Islet precursor cell (in vitro differentiated cells): ENCODE measurements at places on chromosomes 1 and 21.
A peak's percentile ranks its signal among the peaks of the same experiment; 100 is the strongest.

DNA sequence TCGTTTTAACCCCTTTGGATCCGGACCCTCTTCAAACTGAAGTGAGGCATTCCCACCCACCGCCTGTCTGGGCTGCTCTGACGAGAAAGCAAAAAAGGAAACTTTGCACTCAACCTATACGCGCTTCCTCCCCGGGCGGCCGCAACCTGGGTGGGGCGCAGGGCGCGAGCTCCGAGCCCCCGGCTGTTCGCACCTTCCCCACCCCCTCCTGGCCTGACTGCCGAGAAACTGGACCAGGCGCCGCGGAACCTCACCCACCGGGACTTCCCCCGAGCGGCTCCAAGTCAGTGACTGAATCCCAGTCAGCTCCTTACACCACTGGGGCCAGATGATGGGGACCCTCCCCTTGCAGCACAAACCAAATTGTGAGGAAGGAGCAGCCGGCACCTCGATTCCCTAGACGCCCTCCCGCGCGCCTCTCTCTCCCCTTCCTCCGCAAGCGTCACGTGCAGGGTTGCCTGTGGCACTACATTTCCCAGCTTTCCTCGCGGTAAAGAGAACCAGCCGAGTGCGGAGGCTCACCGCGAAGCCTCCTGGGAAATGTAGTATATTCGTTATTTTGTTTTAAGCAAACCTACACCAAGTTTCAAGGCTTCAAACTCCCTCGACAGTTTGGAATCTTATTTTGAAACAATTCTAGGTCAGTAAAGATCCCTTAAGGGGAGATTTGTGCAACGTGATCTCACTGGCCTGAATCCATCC, at the start of gene RAB29:
Gene RAB29 (minus strand): TSS at position 468 of the 702 bp plus-strand sequence. CDS start 526 bp downstream, outside the sequence.
- DNase-seq: peak; percentile 81

DNA sequence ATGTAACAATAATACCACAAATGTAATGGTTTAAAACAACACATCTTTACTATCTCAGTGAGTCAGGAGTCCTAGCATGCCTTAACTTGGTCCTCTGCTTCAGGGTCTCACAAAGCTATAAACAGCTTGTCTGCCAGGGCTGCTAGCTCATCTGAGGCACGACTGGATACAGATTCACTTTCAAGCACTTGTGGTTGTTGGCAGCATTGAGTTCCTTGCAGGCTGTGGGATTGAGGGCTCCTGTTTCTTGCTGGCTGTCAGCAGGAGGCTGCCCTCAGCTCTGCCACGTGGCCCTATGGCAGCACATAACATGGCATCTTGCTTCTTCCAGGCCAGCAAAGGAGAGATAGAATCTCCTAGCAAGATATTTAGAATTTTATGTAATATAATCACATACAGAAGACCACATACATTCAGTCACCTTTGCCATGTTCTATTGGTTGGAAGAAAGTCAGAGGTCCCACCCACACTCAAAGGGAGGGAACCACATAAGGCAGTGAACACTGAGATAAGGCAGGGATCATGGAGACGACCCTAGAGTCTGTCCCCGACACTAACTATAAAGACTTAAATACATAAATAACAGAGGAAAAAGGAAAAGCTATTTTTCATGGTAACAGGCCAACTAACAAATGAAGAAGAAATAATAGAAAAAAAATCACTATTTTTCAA, 18.9 kb upstream of the IPP start:
- DNase-seq: peak; percentile 37

DNA sequence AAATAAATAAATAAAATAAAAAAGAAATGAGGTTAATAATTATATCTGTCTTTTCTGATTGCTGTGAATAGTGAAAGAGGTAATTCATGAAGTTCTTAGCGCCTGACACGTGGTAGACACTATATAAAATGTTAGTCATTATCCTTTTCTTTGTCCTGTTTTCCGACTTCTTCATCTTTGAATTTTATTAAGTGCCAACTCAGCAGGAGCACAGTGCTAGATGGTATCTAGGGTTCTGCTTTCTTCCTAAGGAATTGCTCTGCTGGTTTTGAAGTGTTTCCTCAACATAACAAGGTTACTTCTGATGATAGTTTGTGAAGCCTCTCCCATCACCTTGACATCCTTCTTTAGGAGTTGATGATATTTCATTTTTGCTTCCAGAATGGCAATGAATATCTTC, 227.0 kb downstream of the DNM3 start:
- DNase-seq: no peak

- DNase-seq: no peak
Observed at GRCh38 chr21:41369920-41370839, 8.4 kb downstream of the MX2 start.

DNA sequence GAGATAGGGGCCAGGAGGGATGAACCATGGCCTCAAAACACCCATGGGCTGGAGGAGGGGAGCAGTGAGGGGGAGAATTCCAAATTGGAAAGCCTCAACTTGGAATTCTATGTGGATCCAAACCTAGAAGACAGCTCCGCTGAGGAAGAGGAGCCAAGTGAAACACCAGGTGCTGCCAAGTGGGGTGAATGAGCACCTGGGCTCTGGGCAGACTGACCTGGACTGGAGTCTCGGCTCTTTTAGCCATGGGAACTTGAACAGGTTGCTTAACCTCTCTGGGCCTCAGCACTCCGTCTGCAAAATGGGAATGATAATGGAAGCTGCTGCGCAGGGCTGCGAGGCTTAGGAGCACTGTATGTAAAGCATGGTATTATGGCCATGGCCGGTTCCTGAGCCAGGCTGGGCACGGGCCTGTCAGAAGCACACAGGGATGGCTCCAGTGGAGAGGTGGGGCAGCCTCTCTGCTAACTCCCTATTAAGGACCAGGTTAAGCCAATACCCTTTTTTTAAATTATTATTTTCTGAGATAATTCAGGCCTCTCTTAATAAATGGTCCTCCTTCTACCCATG, 81.5 kb downstream of the SYT2 start:
- no peak for DNase-seq

DNA sequence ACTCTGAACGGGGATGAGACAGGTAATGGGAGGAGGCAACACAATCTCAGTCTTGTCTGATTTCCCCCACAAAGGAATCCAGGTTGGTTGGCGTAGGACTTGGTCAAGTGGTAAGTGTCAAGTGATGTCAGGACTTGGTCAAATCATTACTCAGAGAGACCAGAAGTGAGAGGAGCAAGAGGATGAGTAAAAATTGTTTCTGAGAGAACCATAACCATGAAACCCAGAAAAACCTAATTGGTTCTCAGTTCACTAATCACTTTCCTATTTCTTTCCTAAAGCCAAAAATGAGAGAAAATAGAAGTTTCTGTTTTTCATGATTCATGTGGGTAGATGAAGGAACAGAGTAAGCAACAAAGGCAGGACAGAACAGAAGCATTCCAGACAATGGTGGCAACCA, 5.0 kb downstream of the PHC2 start:
- DNase-seq: no peak

DNA sequence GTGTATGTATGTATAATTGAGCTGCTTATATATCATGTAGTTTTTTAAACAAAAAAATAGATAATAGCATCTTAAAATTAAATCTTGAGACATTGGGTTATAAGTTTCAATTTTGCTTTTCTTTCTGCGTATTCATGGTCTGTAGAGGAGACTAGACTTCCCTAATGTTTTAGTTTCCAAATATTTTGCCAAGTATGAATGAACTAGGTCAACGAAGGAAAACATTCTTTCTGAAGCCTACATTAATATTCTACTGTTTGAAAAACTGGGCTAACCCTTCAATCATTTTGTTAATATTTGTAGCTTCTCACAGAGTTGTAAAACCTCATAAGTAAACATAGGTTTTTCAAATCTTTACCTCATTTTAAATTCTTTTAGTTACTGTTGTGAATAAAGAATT, 592.7 kb downstream of the USP25 start:
- DNase-seq: no peak

- DNase-seq: peak; percentile 26
Observed at GRCh38 chr21:45548711-45549491, 6.7 kb upstream of the SLC19A1 start.

DNA sequence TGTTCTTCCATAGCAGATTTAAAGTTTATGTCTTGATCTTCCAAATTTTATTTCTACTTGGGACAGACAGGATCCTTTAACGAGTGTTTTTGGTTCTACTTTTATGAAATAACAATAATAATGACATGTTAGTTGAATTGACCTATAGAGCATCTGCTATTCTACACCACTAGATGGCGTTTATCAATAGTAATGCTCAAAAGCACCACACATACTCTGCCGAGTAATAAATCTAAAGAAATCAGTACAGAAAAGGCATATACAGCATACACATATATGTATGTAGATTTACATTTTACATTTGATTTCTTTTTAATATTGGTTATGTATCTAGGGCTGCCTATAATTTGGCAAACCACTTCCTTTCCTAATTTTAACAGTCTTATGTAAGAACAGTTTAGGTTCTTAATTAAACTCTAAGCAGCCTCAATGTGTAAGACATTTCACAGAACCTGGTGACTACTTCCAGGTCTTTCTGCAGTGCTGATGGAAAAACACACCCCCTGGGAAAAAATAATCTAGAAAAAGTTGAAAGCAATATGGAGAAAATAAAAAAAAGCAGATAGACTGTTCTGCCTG, 5.9 kb upstream of the SIPA1L2 start:
- DNase-seq: no peak

DNA sequence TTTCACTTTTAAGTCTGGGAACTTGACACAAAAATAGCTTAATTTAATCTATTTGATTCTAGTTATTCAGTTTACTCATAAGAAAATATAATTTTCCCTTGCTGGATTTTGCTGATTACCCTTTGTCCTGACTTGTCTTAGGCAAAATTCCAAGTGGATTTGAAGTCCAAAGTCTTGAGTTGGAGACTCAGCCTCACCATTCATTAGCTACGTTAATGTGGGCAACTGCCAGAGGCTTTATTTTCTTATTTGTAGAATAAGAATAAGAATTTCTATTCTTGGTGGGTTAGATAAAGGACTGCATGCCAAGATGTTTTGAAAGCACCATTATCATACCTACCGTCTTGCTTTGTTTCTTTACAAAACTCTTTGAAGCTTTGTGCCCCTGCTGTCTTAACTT, 22.8 kb upstream of the PAPPA2 start:
- no peak for DNase-seq

DNA sequence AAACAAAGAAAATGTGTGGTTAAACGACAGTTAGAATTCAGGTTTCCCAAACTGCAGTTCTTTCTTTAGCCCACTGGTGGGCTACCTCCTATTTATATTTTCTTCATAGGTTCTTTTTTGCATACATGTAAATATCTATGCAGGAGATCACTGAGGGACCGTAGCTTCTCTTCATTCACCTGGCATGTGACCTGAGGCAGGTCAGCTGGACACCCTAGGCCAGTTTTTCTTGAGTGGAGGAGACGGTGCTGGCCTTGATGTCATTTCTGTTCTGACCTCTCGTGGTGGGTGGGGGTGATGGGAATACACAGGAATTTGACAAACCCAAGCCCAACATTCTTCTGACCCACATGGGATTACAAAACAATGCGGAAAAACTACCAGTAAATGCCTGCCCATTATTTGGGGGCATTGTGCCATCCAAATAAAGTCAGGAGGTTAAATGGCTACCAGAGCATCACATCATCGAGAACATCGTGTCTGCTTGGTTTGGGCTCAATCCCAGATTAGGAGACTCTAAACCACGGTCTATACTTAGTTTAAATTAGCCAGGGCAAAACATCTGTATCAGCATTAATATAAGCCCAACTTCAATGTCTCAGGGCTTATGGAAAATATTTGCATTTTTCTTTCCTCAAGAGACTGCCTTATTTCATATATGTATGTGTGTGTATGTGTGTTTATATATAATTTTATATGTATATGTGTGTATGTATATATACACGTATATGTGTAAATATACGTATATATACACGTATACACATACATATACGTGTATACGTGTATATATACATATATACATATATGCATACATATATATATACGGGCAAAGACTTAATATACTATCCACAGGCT, 7.4 kb upstream of the IRF2BP2 start:
- DNase-seq: peak; percentile 77

GRCh38 chr1:107740579-107740978, 224.4 kb downstream of the VAV3 start:
- DNase-seq: no peak

- peak; percentile 82 for DNase-seq
Observed at GRCh38 chr1:39258146-39258924, 53.8 kb downstream of the MACF1 start.
